ENCODE measurements at places on chromosomes 2 and 18.
A peak's percentile ranks its signal among the peaks of the same experiment; 100 is the strongest.

DNA sequence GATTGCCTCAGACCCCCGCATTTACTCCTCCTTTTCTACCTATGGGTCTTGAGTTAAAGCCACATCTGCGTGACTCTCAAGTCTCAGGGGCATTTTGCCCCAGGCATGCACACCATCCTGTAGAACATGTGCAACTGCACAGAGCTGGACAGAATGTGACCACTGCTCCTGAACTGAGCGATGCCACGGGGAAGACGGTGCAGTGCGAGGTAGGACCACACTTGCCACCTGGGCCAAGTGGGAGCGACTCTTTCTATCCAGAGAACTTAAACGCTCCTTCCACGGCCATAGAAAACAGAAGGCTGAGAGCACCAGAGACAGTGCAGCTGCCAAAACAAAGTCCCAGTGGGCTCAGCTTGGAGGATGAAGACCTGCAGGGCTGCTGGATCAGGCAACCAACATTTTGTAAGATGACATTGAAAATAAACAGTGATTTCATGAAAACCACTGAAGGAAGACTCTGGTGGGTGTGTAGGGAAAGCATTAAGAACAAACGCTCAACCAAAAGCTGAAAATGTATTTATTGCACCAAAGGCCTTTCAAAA lies 149.0 kb upstream of the HDAC4 start:
- no peak for DNase-seq

- no peak for DNase-seq
Observed at GRCh38 chr2:170928036-170928823, 823 bp upstream of the GORASP2 start.

- no peak for DNase-seq
Observed at GRCh38 chr2:138359532-138359931, 142.0 kb upstream of the SPOPL start.

DNA sequence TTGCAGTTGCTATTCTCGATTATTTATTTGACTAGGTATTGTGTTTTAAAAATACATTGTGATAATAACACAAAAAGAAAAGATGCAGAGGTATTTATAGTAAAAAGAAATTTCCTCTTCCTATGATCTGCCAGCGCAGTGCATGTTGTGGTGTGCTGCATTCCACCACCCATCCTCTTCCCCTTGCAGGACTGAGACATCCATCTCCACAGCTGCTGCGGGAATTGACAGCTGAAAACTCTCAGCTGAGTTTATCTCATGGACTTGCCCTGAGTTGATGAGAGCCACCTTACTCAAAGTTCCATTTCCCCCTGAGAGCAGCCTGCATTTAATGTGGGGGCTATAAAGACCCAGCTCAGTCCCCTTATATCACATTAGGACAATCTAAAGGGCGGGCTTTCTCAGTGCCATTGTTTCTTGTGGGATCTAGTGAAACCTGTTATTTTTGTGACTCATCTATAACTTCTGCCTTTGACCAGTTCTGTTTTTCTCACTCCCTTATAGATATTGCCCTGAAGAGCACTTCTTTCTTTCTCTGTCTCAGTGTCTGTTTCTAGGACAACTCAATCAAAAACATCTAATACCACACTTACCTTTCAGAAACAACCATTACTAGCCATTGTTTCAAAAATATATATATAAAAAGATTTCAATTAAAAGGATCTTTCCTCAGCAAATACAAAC lies 698.5 kb downstream of the NR4A2 start:
- DNase-seq, result no peak

DNA sequence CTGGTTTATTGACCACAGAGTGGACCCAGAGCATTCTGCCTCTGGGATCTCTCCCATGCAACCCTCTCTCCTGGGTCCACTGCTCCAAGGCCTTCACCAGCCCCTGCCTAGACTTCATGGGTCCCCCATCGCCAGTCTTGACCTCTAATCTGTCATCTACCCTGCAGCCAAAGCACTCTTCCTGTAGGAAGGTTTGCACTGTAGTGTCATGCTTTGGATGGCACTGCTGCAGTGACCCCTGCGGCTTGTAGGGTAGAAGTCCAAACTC lies 41.7 kb downstream of the MYO7B start:
- DNase-seq, result no peak

GRCh38 chr2:191113761-191114160 lies 37.0 kb downstream of the STAT4 start:
- DNase-seq, result no peak

GRCh38 chr18:24076950-24077349 lies 61.9 kb upstream of the CABYR start:
- no peak for DNase-seq

GRCh38 chr2:88483200-88483599 lies 30.7 kb upstream of the FOXI3 start:
- DNase-seq, result no peak

DNA sequence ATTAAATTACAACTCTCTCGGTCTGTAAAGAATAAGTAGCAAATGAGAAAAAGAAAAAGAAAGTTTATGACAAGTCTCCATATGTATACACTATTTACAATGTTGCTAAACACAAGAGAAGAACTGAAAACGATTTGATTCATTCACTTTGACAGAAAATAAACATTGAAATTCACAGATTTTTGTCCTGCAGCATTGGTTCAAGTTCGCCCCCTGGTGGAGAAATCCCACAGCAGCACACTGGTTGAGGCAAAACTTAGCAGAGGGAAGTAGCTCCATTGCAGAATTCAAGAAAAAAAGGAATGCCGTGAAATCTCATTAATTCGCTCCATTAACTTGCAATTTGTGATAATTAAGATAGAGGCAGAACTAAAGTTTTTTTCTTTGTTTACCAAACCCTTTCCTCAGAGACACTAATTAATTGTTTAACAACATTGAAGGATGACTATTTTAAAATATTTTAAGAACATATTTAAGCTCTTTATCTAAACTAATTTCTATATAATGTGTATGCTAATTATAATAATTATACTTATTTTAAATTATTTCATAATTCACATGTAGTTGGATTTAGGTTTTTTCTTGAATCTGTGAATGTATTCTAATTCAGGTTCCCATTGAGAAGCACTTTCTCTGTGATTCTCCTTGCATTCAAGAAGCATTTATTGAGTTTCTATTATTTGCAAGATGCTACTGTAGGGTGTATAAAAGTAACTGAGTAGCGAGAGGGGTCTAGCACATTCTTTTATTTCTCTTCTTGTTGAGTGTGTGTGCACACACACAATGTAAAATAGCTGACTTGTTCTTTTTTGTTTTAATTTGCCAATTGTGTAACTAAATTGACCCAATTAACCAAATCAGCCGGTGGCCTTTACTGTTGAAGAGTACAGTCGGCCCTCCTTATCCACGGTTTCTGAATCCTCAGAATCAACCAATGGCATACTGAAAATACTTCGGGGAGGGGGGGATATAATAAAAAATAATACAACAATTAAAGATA lies 74.1 kb downstream of the COL4A3 start:
- peak; percentile 43 for DNase-seq

DNA sequence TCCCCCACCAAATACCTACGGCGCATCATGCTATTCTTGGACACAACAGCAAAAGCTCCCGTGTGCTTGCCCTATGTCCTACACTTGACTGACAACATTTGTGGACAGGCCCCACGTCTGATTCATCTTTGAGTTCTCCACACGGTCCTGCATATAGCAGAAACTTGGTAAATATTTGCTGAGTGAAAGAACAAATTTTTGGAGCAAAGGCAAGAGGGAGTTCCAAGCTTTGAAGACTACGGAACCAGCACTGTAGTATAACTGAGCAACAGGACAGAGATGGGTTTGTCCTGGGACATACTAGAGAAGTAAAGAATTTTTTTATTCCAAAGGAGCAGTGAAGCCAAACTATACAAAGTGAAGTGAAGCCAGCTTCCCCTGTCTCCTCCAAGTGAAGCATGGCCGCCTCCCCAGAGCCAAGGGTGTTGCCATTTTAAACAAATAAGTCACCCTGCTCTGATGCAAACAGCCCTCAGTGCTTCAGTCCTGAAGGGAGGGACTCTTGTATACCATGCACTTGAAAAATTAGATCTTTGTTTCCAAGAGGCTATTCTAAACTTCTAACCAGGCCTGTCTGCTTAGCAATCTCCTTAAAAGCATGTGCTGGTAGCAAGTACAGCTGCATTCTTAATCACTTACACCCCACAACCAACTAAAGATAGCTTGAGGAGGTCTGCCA lies 35.9 kb downstream of the SPRED2 start:
- no peak for DNase-seq

DNA sequence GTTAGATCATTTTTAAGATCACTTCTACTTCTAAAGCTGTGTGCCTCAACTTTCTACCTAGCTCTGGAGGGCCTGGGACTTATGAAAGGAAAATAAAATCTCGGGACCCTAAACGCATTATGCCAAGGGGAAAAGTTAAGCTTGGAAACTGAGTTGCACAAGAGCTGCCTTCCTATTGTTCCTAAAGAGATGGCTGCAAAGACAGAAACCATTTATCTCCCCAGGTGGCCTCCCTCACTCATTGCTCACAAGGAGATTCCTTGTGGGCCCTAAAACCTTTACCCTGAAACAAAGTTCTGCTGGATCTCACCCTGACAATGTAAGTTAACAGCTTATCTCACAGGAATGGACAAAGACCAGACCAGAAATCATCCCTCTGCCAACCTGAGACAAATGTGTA lies 26.8 kb downstream of the TUBB6 start:
- DNase-seq, result no peak

GRCh38 chr18:42275138-42275535 lies 320.1 kb downstream of the PIK3C3 start:
- no peak for DNase-seq

- DNase-seq, result no peak
Observed at GRCh38 chr2:55116966-55117365, 66.7 kb upstream of the RTN4 start.

DNA sequence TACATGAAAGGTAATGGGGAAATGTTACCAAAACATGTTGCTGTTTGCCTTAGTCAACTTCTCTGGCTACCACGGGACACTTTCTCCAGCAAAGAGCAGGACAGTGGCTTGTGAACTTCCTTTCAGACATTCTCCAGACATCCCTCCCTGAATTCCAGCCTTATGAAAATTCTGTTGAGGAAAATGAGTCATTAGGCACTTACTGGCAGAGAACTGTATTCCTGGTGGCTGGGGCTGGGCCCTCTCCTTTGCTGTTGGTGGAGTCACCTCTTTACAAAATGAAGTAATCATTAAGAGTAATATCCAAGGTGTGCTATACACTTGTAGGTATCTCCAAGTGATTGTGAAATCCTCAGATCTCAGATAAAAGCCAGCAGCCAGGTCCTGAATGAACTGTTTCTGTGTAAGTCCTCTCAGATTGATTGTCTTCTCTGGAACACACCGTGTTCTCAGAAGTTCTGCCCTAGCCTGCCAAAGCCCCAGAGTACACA lies 1.3 kb upstream of the FAP start:
- DNase-seq, result no peak

GRCh38 chr2:47300081-47300480 lies 102.9 kb upstream of the MSH2 start:
- no peak for DNase-seq

DNA sequence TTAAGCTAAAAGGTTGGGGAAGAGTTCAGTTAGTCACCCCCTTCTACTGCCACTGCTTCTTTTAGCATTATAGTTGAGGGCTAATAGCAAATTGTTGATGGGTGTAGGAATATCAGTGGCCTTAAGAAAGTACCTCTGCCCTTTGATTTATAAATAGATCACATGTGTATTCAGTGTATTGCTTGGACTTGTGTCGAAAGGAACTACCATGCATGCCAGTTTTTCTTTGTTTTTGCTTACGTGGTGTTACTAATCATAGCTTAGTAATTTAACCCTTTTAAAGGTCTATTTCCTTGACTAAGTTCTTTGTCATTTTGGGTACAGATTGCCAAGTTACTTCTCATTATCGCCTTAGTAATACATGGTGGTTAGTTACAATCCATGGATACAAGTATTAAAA lies 85.6 kb downstream of the MIB1 start:
- no peak for DNase-seq

- DNase-seq, result no peak
Observed at GRCh38 chr2:226427538-226428307, 371.9 kb downstream of the IRS1 start.

GRCh38 chr2:96204836-96205624 lies 3.6 kb downstream of the STARD7 start:
- DNase-seq, result no peak

DNA sequence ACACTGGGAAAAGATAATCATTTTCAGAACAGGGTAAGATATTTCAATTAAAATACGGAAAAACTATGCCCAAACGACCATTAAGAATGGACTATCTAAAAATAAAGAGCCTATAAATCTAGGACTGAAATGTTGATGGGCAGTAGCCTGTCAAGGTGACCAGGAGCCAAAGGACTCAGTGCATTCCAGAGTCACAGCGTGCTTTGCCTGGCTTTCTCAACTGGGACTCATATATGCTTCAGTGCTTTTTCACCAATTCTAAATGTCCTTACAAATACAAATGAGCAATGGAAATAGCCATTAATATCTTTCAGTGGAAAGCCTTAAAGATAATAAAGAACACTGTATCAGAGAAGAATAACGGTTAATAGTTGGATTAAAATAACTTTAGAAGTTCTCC lies 35.4 kb downstream of the PREPL start:
- DNase-seq, result no peak

GRCh38 chr2:63977904-63978303 lies 41.3 kb downstream of the VPS54 start:
- DNase-seq, result no peak

DNA sequence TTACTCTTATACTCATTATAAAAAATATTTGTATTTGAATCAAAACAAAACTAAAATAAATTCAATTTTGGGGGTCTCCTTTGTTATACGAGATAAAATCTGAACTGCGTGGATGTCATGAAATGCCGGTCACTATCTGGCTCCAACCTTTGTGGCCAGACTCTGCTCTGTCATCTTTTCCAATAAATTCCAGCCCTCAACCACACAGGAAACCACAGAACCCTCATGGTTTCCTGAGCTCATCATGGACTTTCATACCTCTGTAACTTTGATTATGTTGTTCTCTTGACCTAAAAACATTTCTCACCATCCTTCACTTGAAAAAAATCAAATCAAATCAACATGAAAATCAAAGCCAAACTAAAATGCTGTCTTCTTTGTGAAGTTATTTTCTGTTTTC lies 724.7 kb downstream of the METTL4 start:
- DNase-seq, result no peak

DNA sequence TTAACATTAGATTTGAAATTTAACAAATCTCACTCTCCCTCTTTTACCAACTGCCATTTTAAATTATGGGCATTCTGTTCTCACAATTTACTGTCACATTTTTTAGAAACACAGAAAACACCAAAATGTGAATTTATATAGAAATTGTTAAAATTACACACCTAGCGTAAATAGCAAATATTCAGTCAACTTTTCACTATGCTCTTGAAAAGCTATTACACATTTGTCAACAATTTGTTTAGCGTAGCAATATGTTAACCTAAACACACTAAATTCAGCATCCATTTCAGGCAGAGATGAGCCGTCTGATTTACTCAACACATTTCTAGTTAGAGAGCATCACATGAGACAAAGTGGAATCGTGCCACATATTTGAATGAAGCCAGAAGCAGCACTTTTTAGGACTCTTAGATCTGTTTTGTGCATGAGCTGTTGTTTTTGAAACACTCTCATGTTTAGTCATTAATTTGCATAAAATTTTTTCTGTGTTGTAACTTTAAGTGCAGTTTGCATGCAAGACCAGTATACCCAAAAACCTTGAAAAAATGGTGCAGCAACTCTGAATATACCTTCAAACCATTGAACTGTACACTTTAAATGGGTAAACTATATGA lies 8.2 kb downstream of the TTC32 start:
- DNase-seq, result no peak

GRCh38 chr18:78605255-78605654 lies 374.4 kb upstream of the SALL3 start:
- DNase-seq, result no peak

- no peak for DNase-seq
Observed at GRCh38 chr2:203648273-203648672, 58.2 kb upstream of the CD28 start.

GRCh38 chr2:35428548-35428947 lies 927.0 kb upstream of the CRIM1 start:
- DNase-seq, result peak; percentile 15

Measured in NCI-H1694 (cell line).